ENCODE measurements at places on chromosomes 2 and 18.

DNA sequence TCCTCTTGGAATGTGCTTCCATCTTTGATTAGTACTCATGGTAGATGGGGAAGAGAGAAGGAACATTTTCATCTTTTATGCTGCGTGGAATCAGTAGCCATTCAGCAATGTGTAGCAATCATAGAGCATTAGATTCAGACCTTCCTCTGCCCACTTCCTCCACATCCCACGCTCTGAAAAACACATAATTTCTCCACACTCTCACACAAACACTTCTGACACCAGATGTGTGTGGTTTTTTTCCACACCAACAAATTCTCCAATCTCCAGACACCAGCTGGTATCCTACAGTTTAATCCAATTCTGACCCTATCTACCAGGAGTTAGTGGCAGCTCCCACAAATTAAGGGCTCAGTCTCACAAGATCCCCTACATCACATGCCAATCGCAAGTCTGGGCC lies 103.3 kb downstream of the AOX1 start:
- DNase-seq: no peak

DNA sequence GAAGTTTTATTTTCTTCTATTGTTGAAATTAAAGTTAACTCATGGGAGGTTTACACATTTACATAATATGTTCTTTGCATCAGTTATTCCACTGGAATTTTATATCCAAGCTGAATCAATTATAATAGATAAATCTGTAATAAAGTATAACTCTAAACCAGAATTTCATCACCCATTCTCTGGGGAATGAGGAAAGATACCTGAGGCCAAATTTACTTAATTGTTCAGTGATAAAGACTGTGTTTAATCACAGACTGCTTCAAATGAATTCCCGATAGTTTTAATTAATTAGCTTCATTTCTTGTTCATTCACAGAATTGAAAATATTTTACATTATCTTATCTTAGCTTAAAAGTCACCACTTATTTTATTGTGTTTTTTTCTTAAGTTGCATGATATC lies 562.5 kb downstream of the ERBB4 start:
- no peak for DNase-seq

- DNase-seq: no peak
Observed at GRCh38 chr18:7950380-7951136, 383.4 kb downstream of the PTPRM start.

DNA sequence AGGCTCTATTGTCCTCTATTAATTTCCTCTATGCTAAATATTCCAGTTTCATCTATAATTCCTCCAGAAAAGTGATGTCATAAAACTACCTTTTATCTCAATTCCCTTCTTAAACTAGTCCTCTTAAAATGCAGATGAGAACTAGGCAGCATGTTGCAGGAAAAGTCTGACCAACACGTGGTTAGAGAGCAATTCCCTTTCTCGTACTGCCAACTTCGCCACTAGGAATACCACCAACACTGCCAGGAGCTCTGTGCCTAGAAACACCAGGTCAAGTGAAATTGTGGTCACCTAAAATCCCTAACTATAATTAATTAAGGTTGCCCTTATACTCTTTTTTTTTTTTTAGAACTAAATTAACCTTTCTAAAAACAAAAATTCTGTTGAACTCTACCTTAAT lies 127.7 kb downstream of the PPP1R1C start:
- DNase-seq: no peak

DNA sequence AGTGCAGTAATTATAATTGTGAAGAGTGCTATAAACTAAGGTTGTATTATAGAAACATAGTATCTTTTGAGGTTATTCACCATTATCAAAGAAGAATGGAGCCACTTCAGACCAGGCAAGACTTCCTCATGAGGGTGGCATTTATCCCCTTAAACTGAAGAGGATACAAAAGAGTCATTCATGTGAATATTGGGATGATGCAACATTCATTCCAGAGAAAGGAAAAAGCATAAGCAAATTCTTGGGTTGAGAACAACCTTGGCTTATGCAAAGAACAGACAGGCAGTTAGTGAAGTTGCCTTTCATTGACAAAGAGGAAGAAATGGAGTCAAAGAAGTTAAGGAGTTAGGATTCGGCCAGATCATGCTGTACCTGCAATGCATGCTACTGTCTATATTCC lies 682.5 kb downstream of the MBD2 start:
- DNase-seq: no peak

DNA sequence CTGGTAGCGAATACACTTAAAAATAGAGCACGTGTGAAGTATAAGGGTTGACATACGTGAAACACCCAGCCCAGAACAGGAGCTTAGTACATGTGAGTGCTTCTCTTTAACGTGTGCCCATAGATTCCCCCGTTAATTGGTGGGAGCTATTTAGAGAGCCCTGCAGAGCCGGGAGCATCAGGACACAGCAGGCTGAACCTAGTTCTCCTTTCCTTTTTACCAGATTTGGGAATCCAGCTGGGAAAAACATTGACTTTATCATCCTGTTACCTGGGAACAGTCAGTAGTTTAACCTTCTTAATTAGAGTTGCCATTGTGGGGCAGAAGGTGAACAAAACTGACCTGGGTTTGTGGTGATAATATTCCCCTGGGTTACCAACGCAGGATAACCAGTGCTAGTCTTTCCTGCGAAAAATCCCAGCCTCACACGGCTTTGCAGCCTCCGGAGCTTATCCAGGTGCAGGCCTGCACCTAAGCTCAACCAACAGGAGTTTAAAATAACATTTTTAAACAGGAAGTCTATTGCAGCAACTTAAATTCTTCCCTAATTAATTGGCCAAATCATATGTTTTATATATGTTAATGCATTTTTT lies 78.1 kb upstream of the SPTBN1 start:
- no peak for DNase-seq

GRCh38 chr2:172928756-172929155 lies 146.9 kb upstream of the MAP3K20 start:
- no peak for DNase-seq

DNA sequence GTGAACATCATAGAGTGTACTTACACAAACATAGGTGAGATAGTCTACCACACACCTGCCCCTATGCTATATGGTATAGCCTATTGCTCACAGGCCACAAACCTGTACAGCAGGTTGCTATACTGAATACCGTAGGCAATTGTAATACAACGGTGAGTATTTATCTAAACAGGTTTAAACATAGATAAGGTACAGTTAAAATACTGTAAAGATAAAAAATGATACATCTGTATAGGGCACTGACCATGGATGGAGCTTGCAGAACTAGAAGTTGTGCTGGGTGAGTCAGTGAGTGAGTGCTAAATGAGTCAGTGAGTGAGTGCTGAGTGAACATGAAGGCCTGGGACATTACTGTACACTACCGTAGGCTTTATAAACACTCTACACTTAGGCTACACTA lies 267.0 kb upstream of the HS6ST1 start:
- no peak for DNase-seq

DNA sequence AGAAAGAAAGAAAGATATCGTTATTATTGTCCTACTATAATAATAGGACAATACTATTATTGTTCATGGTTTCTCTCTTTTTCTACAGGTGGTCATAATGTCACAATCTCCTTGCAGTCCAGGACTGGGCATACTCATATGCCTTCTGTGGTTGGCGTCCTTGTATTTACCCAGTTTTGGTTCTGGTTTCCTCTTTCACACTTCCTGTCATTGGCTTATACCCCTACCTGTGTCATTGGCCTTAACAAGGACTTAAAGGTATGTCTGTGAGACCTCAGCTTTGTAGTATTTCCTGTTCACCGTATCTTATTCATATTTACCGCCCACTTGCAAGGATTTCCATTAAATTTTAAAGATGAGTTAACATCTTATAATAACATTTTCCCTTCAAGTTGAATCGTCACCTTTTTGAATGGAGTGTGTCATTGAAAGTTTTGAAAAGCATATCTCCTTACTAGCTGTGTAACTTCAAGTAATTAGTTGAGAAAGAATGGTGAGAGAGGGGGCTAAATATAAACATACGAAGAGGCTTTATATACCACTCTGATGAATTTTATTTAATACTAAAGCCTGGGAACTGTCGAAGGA lies 36.5 kb upstream of the HTR2B start:
- DNase-seq: no peak

DNA sequence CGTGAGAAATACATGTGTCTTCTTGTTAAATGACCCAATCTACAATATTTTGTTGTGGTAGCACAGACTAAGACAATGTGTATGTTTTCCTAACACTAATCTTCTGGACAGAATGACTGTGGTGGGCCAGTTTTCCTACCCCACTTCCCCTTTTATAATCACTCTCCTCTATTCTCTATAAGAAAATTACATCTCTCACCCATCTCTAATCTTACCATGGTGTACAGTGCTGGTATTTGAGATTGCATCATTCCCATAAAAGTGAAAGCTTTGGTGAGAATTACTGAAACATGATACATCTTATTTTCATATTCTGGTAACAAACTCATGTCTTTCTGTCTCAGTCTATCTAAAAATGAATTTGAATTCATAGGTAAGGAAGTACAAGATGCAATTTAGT lies 40.5 kb downstream of the CAVIN2 start:
- DNase-seq: no peak

DNA sequence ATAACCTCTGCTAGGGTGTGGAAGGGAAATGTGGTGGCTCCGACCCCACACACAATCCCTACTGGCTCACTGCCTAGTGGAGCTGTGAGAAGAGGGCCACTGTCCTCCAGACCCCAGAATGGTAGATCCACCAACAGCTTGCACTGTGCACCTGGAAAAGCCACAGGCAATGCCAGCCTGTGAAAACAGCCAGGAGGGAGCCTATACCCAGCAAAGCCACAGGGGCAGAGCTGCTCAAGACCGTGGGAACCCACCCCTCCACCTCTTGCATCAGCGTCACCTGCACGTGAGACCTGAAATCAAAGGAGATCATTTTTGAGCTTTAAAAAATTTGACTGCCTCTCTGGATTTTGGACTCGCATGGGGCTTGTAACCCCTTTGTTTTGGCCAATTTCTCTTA lies 249.0 kb upstream of the CDH2 start:
- no peak for DNase-seq

DNA sequence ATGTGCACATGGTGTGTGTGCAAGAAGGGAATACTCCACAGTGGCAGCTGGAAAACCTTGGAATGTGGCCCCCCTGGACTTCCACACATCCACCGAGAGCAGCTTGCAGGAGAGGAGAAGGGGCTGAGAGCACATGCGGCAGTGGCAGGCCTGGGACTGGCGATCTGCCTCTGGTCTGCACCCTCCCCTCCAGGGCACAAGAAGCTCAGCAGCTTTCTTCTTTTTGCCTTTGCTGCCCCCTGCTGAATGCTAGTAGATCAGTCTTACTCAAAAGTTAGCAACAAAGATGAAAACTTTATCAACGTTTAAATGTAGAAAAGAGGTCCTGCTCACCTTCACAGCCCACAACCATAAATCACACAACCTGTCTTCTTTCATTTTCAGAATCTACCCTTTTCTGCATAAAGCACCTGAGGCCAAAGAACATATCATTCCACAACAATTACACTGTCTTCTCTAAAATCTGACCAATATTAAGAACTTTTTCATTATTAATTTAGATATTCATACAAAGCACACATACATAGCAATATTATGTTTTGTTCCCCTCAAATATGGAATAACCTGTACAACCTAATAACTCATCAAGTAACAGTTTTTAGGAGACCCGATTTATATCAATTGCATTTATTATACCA lies 34.6 kb downstream of the TGFBRAP1 start:
- peak; percentile 72 for DNase-seq

- DNase-seq: no peak
Observed at GRCh38 chr2:138078153-138078552, 113.9 kb downstream of the HNMT start.

GRCh38 chr2:234278556-234279255 lies 218.2 kb downstream of the ARL4C start:
- no peak for DNase-seq

DNA sequence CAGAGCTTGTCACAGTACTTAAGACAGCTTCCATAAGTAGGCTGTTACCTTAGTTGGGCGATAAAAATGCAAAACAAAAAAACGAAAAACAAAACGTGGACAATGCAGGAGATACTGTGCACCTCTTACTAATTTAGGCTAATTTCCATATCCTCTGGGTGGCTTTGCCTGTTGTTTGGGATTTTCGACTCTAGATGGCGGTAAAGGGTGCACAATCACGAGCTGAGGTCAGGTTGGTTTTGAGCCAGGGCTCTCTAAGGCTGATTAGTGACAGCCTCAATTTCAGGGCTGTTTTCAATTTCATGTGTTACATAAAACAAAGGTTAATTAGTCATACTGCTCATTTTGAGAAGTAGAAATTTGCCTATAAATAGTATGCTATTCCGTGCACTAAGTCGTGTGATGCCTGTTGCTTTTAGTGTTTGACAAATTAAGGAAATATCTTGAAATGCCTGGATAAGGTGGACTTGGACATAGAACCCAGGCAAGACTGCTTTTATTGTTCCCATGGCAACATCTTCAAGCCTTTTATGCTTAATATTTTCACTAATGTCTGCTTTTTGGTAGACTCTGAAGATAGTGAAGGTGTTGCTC lies 493.1 kb downstream of the SOCS6 start:
- peak; percentile 71 for DNase-seq

DNA sequence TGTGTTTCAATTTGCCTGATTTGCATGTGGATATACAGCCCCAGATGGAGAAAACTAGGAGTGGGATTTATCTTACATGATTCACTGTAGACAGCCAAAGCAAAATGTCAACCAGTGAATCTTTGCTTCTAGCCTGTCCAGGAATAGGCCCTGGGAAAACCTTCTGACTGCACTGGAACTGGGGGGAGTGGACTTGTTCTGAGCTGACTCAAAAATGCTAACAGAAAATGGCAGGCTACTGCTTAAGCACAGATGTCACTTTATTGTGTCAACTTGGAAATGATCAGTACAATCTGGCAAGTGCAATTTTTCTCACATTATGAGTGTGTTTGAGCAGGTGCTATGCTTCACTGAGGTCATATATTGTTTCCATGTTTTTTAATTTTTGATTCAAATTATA lies 593.7 kb downstream of the NRXN1 start:
- DNase-seq: no peak

GRCh38 chr18:61582202-61582710 lies 249.0 kb downstream of the CDH20 start:
- DNase-seq: no peak

GRCh38 chr2:152594022-152594766 lies 123.1 kb downstream of the PRPF40A start:
- DNase-seq: no peak

DNA sequence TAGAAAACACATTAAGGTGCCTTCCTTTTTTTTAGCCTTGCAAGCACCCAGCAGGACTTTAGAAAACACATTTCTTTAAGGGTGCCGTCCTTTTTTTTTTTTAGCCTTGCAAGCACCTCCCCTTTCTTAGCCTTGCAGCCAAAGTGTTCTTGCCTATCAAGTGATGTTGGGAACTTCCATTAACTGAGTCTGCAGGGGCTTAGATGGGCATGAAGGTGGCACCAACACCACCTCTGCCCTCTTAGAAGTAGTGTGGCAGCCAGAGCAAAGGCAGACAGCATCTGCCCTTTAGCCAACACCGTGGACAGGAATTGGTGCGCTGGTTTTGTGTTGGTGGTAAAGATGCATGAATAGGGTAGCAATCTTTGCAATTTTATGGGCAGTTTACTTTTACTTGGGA lies 211.6 kb upstream of the SP5 start:
- DNase-seq: no peak

DNA sequence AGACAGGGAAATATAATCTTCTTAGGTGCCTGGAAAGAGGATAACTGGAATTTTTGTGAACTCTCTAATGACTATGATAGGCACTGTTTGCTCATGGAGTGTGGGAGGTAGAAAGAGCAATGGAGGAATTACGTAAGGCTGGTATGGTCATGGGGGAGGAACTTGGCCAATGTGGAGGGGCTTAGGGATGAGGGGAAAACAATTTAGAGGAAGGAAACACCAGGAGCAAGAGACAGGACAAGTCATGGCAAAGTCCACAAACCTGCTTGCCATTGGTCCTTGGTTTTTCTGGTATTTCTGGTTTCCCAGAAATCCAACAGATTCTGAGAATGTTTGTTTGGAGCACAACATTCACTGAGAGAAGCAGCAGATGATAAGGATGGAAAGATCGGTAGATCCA lies 274.2 kb downstream of the DYSF start:
- DNase-seq: no peak
